Epithelial cell of proximal tubule (primary cell): ENCODE measurements at places on chromosomes 5 and 9.

GRCh38 chr5:138657360-138657759 is 82.2 kb upstream of the HSPA9 start:
- no peak for DNase-seq

- no peak for DNase-seq
Observed at GRCh38 chr5:155025895-155026294, 12.3 kb downstream of the KIF4B start.

DNA sequence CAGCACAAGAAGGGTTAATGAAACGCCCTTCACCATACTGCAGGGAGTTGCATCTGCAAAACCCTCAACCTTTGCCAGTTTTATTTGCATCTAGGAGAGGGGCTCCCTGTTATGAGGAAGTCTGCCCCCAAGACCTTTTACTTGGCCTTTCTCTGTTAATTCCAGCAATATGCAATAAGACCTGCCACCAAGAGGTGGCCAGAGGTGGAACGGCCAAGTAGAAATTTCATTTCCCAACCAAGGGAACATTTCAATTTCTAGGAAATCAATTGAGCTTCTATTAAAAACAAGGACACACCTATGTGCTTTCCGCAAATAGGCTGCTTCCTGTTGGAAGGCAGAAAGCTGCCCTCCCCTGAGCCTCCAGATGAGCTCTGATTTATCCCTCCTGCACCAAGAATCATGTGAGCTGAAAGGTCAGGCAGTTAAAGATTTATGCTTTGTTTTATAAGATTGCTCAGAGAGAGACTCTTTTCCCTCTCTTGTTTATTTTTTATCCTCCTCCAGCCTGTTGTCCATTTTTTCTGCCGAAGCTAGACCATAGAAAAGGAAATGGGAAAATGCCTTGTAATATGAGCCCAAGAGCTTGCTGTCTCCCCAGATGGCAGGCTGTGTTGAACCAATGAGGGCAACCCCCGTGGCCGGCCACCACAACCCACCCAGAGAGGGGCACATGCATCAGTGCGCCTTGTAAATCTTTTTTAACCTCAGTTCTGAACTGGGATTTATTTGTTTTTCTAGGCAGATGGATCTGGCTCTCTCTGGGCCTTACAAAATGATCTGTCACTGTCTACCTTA is 572.8 kb downstream of the TLE1 start:
- DNase-seq = no peak

GRCh38 chr9:19409401-19410194 is 789 bp downstream of the ACER2 start:
- no peak for DNase-seq

GRCh38 chr5:89129941-89130340 is 247.0 kb upstream of the MEF2C start:
- no peak for DNase-seq

DNA sequence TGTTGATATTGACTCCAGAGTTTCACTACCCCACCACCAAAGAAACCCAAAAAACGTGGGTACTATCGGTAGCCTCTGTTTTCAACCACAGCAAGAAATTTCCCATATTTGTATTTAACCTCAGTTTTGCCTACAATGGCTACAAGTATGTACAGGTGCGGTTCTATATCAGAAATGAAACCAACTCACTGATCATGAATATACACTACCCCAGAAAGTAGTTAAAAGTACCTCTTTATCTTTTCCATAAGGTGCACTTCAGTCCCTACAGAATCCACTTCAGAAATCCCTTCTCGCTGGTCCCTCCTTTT is 140.6 kb upstream of the SLC12A2 start:
- no peak for DNase-seq
